Esophagus squamous epithelium (tissue), 5 donors: ENCODE measurements at places on chromosomes 3 and 15.

- DNase-seq: no peak
These were observed 3.7 kb downstream of the EOGT start for GRCh38 chr3:69009559-69010410.

- no peak for DNase-seq
These were observed 24.7 kb upstream of the BSN start for GRCh38 chr3:49529567-49529966.

- no peak for DNase-seq
These were observed 52.3 kb downstream of the PGPEP1L start for GRCh38 chr15:98955331-98955730.

- no peak for DNase-seq
These were observed 8.8 kb upstream of the TBC1D23 start for GRCh38 chr3:100252001-100252400.

- no peak for DNase-seq
These were observed 29.3 kb upstream of the SPTSSB start for GRCh38 chr3:161400650-161401049.
